NCI-H1417 treated with DMSO at 0.1 percent for 48 hours (cell line): ENCODE measurements at places on chromosomes 16 and 17.

DNA sequence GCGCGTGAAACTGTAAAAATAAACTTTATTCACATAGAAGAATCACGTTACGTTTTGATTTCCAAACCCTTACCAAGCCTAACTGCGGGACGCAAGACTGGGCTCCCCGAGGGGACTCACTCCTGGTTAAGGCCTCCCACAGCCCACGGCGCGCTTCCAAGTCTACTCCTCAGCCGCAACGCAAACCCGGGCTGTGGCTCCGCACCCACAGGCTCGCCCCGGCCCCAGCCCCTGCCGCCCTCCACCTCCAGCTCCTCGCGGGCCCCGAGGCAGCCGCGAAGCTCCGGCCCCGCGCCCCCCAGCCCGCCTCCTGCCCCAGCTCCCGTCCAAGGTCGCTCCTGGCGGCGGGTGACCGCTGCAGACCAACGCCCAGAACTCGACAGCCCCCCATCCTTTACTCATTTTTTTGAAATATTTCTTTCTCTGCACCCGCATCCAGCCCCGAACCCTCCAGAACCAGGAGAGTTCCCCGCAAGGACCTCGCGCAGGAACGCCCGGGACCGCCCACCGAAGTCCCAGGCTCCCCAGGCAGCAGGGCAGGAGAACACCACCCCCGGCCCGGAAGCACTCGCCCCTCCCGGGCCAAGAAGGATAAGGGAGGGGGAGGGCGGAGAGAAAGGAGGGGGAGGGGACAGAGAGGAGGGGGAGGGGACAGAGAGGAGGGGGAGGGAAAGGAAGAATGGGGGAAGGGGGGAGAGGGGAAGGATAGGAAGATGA is 912 bp downstream of the USP22 start:
- no peak for DNase-seq

DNA sequence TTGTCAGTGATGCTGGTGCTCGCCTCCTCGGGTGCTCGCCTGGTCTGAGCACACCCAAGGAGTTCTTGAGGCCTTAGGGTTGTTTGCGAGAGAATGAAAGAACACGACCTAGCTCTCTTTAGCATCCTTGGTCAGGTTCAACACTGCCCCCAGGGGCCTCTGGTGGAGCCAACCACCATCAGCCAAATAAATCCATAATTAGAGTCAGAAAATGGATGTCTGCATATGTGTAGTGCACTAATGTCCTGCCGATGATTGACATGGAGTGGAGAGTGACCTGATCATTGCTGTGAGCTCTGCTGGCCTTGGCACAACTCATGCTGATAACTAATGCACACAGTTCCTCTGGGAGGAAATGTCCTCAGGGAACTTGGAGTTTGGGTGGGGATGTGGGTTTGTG is 8.2 kb upstream of the STH start:
- DNase-seq, result no peak

- no peak for DNase-seq
These were observed 68.4 kb upstream of the NLK start for GRCh38 chr17:27974045-27974436.

DNA sequence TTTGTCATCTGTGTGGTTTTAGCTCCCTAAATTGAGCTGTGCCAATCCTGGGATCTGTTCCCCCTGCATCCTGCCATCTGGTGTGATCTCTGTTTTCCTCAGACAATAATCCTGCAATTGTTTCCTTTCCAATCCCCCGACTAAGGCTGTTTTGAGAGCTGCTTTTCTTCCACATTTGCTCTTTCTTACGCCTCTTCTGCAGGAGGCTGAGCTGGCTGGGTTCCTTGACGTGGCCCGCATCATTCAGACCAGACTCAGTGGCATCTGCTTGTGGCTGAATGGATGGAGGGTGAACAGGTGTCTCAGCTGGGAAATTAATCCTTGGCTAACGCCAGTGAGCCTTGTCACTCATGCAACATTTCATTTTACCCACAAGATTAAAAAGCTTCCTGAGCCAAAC is 9.8 kb upstream of the MED9 start:
- no peak for DNase-seq

DNA sequence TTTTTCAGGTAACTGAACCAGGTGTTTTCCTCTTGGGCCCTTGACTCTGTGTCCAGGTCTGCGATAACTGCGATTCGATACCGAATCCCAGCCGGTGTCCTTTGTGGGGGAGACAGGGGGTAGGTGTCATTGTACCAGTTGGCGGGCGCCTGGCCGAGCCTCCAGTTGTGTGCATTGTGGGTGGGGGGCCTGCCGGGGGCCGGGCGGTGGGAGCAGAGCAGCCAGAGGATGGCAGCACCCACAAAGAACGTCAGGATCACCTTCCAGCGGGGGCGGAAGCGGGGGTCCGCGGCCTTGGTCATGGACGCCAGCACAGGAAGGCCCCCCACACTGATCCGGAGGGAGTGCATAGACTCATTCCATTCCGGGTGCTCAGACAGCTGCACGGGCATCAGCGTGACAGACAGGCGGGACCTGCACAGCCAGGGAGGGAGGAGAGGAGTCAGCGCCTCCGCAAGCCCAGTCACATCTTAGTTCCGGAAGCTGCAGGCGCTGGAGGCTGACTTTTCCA is 12.3 kb downstream of the CANT1 start:
- DNase-seq, result no peak

GRCh38 chr16:85554114-85554888 is 58.8 kb upstream of the GSE1 start:
- peak; percentile 39 for DNase-seq

GRCh38 chr17:52673791-52674190 is 515.3 kb upstream of the CA10 start:
- DNase-seq, result no peak

DNA sequence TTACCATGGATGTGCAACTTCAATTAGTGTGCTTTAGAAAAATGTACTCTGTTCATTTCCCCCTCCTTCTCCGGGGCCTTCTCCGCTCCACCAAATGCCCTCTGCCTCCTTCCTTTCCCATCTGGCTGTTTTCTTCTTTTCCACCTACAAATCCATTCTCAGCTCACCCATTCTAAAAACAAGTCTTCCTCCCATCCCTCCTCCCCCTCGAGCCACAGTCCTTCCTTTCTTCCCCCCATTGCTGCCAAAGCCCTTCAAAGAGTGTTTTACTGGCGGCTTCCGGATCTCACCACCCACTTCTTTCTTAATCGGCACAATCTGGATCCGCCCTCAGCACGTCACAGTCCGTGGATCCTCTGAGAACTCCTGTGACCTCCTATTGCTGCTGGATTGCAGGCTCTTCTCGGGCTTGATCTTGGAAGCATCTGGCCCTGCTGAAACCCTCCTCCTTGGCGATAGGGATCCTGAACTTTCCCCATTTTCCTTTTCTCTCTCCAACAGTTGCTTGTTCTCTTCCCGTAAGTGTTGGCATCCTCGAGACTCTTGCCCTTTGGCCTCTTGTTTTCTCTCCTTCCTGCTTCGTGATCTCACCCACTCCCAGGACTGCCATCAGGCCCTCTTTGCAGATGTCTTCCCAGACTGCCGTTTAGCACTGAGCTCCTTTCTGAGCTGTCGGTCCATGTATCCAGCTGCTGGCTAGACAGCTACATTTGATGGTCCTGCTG is 36.0 kb upstream of the FBXO47 start:
- no peak for DNase-seq

DNA sequence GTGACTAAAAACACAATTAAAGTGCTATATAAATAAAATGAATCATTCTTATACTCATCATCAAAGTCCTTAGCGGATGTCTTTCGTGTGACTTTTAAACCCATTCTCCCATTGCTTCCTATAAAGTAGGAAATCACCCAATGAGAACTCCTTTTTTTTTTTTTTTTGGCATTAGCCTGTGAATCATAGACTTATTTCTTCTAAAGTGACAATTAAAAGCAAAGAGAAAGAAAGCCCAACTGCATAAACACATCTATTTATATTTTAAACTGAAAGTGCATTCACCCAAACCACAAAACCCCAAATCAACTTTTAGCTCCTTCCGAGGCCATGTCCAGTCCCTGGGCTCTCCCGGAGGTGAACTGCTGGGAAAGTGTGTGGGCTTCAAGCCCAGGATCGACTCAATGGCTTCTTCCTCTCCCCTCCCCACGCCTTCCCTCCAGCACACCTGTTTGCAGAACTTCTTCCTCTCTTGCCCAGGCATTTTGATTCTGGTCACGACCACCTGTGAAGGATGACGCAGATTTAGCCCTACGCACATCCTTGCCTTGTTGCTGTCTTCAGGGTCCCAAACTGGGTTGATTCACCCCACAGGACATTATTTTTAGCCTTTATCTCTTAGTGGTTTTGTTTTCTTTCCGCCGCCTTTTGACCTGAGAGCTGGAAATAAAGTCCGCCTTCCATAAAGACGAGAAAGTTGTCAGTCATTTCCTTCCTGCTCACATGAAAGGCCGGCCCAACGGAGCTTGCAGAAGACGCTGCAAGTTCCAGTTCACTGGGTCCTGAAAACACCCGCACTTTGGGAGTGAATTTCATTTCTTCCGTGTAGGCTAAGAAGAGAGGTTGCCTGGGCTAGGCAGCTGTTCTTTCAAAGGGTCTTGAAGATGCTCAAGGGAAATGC is 166.8 kb downstream of the MAP2K6 start:
- no peak for DNase-seq

DNA sequence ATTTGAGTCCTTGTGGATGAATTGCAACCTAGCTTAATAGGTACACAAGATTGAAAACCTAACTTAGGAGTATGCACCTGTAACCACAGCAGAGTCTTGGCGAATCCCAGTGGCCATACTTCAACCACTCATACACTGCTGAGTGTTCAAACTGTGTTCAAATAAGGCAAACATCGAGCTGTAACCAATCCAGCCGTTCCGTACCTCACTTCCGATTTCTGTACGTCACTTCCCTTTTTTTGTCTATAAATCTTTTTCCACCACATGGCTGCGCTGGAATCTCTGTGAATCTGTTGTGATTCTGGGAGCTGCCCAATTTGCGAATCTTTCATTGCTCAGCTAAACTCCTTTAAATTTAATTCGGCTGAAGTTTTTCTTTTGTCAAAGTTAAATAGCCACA is 190.6 kb downstream of the MAF start:
- no peak for DNase-seq

GRCh38 chr17:62562656-62563055 is 64.8 kb upstream of the MRC2 start:
- no peak for DNase-seq

- no peak for DNase-seq
These were observed 129.9 kb downstream of the MGAT5B start for GRCh38 chr17:76997981-76998531.

DNA sequence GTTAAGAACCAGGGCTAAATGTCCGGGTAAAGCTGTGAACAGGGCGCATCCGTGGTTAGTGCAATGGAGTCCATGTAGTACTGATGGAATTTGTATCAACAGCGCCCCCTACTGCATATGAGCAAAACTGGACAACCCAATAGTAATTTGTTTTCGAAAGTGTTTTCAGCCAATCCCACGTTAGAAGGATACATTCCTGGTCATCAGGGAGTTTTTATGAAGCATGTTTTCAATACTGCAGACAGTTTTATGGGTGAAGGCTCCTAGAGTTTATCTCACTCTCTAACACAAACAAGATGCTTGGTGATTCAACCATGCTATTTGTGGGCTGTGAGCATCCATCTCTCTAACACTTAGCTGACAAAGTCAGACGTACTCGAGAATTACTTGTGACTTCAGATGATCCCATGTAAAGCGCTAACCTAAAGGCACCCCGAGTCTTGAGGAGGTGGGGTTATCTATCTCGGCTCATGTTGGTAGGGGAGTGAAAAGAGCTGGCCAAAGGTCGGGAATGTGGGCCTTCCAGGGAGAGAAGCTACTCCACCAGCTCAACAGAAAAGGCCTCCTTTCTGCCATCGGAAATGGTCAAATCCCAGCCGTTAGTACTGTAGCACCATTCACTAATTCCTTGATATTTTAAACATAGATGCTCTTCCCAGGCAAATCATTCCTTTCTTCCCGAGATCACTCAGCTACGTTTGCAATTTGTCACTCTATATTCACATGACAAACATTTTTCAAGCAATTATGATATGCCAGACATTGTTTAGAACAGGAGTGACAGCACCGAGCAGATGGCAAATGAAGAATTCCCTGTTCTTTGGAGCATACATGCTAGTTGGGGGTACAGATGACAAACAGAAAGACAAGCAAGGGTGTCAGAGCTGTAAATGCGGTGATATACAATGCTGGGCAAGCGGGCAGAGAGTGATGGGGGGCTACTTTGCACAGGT is 46.9 kb upstream of the HNF1B start:
- DNase-seq, result no peak

DNA sequence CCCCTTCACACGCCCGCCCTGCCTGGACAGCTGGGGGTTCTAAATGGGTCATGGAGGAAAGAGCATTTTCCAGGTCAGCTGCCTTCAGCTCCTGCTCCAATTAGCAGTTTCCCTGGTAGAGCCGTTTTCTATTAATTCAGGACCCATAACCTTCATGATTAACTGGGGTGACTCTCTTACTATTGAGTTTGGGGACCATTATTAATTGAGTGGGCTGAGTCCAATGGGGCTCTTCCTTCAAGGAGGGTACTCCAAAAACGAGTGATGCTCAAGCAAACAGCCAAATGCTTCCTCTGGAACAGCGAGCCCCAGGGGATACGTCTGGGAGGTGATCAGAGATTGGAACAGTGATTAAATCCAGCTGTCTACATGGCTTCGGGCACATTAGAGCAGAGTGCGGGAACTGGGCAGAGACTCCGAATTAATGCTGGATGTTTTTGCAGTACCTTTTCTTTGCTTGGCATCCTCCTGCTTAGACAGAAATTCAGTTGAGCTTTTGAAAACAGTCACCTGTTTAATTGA is 68.1 kb upstream of the CACNG3 start:
- no peak for DNase-seq

GRCh38 chr17:80252871-80253270 is 7.8 kb upstream of the RNF213 start:
- no peak for DNase-seq

- DNase-seq, result no peak
These were observed 7.1 kb downstream of the ERBB2 start for GRCh38 chr17:39706921-39707337.

GRCh38 chr16:67598527-67598926 is 36.2 kb downstream of the CTCF start:
- DNase-seq, result no peak

DNA sequence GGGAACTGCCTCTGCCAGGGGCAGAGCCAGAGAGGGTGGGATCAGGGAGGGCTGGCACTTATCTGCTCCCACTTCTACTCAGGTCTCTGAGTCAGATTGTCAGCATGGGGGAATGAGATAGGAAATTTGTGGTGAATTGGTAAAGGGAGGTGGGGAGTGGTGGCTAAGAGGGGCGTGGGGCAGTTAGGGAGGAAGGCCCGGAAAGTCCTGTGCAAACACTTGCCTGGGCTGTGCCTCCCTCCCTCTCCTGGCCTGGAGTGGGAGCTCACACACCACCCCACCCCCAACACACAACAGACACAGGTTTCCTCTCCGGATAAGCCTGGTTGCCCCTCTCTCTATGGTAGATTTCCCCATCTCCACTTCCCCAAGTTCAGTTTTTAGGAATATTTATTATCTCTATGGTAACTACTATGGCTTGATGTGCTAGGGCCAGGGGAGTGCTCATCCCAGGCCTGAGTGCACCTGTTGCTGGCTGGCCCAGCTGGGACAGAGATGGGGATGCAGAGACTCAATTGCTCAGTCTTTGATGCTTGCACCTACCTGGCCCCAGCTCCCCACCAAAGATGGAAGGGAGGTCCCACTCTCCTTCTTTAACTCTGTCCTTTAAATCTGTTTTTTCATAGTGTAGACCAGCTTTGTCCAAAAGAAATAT is 2.7 kb downstream of the SPNS2 start:
- DNase-seq, result no peak
